ENCODE measurements at places on chromosomes 4 and X.

GRCh38 chr4:4202510-4202909, 24.2 kb downstream of the OTOP1 start:
- no peak for DNase-seq

GRCh38 chr4:144799486-144799885, 153.5 kb downstream of the HHIP start:
- DNase-seq, result no peak

- no peak for DNase-seq
These were observed 8.8 kb downstream of the SH3D19 start for GRCh38 chr4:151316645-151317044.

GRCh38 chr4:108834835-108835384, 72.1 kb upstream of the ETNPPL start:
- DNase-seq, result peak; percentile 67

GRCh38 chrX:12080265-12080664, 58.0 kb upstream of the FRMPD4 start:
- DNase-seq, result peak; percentile 30

DNA sequence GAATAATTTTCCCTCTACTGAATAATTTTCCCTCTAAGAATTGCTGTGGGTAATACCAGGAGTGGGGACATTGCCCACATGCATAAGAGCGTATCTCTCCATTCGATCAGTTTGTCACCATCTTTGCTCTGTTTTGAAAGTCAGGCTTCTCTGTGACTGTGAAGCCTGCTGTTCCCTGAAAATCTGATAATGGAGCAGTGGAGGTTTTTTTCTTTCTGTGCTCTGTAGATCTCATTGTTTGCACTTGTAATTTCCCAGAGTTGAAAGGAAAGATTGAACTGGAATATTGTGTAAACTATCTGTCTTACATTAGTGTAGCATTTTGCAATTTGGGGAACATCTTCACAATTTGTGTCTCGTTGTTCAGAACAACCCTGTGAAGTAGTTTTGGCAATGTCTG, 4.3 kb downstream of the ZXDB start:
- DNase-seq, result no peak

- peak; percentile 19 for DNase-seq
These were observed 60.9 kb upstream of the IL13RA1 start for GRCh38 chrX:118666521-118666920.

- no peak for DNase-seq
These were observed 88.4 kb downstream of the PDE5A start for GRCh38 chr4:119540249-119540648.

GRCh38 chrX:152635941-152636340, 1.8 kb upstream of the GABRQ start:
- peak; percentile 56 for DNase-seq

DNA sequence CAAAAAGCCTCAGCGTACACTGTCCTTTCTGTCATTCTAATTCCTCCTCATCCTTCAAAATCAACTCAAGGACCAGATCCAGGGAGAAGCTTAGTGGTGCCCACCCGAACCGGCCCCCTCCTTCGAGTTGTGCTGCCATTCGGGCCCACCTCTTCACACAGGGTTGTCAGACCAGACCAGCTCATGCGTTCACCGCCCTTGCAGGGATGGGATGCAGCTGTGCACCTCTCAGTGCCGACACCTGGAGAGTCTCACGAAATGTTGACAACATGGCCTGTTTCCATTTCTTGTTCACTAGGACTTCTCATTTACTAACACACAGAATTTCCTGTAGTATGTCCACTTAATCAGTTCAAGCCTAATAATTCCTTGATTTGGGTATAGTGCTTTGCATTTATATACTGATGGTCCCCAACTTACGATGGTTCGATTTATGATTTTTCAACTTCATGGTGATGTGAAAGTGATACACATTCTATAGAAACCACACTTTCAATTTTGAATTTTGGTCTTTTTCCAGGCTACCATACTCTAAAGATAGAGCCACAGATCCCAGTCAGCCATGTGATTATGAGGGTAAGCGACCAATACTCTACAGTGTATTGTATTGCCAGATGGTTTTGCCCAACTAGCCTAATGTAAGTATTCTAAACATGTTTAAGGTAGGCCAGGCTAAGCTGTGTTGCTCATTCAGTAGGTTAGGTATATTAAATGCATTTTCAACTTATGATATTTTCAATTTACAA, 23.3 kb downstream of the PKD2 start:
- no peak for DNase-seq

DNA sequence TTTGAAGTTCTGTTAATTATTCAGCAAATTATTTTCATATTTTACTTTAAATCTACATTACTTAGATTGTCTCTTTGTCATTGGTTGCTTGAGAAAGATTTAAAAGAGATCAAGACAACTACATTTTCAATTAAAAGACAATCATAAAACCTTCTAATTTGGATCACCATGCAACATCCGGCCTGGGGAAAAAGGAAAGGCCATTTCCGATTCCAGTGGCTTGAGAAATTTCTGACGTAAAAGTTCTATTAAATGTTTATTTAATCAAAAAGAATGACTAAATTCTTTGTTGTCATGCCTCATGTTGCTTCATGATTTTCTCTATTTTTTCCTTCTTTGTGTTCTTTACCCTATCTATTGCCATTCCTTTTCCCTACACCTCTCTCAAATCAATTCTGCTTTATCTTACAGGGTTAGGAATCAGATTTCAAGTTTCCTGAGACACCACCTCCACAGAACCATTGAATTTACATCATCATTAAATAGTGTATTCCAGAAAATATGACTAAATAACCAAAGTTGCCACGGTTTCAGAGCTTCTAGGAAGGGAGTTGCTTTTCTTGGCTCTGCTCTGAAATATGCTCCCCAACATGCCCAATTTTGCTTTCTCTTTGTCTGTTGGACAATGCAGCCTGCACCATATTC, 124.6 kb upstream of the ACSL4 start:
- DNase-seq, result peak; percentile 40

DNA sequence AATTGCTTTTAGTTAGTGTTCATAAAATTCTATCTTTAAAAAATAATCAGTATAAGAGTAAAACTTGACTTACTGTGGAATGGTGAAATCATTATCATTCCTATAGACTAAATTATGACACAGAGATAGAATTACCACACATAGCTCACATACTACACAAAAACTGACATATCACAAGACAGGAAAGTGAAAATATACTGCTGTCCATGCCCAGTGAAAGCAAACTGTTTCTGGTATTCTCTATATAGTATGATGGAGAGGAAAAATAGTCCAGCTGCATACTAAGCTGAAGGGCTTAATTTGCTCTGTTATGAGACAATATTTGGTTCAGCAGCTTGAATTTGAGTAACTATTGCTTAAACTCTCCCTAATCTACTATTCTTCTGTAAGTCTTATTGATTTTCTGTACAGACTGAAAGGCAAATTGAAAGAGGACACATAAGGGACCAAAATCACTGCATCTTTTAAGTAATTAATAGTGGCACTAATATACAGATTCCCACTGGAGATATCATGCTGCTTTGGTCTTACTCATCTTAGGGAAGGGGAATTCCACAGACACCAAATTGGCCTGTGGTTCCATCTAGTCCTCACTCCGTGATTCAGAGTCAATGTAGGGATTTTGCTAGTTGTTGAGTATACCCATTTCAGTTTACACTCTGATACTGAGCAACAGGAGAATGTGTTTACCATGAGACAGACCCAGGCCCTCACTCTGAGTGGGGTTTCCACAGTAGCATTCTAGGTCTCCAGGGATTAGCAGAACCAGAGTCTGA, 47.4 kb upstream of the AGA start:
- peak; percentile 29 for DNase-seq

DNA sequence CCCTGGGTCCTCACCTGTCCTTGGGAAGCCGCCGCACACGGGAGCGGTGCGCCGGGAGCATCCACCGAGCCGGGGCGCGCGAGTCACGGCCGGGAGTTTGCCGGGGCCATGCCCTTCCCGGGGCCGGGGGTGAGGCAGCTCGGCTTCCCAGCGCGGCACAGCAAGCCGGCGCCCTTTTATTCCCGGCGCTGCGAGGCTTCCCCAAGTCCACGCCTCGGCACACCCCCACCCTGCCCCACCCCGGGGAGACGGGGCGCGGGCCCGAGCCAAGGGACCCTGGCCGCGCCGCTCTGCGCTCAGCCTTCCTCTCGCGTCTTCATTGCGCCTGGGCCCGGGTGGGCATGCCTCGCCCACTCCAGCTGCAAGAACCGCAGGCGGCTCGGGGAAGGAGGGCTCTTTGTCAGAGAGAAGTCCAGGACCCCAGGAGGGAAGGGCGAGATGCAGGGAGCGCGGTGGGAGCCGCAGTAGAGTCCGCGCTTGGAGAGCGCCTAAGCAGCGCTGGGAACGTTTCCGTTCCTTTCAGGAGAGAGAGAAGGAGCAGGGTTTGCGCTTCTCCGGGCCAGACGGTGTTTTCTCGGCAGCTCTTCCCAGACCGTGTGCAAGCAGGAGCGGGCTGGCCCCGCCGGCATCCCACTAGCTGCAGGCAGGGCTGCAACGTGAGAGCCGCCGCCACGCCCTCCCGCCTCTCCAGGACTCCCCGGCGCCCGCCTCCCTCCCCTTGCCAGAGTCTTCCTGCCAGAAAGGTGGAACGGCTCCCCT, at the start of gene MXRA5:
Gene MXRA5, minus strand, starts transcription at position 152 of the 759 bp plus-strand sequence. CDS start 2,819 bp downstream, outside the sequence.
- DNase-seq, result peak; percentile 41

- DNase-seq, result peak; percentile 74
These were observed 64.9 kb downstream of the N4BP2 start for GRCh38 chr4:40121515-40121914.

GRCh38 chrX:132216806-132217202, 2.4 kb downstream of the RAP2C start:
- DNase-seq, result no peak

DNA sequence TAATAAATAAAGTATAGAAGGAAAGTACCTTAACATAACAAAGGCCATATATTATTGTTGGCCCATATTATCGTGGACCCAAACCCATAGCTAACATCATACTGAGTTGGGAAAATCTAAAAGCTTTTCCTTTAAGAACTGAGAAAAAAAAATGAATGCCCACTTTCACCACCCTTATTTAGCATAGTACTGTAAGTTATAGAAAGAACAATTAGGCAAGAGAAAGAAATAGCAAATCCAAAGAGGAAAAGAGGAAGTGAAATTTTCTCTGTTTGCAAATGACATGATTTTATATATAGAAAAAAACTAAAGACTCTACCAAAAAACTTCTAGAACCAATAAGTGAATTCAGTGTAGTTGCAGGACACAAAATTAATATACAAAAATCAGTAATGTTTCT, 1854.6 kb downstream of the PCDH7 start:
- DNase-seq, result no peak

- DNase-seq, result peak; percentile 40
These were observed 329.4 kb downstream of the HNRNPD start for GRCh38 chr4:82044141-82044993.

- DNase-seq, result no peak
These were observed 2.2 kb downstream of the AIMP1 start for GRCh38 chr4:106318511-106318910.

DNA sequence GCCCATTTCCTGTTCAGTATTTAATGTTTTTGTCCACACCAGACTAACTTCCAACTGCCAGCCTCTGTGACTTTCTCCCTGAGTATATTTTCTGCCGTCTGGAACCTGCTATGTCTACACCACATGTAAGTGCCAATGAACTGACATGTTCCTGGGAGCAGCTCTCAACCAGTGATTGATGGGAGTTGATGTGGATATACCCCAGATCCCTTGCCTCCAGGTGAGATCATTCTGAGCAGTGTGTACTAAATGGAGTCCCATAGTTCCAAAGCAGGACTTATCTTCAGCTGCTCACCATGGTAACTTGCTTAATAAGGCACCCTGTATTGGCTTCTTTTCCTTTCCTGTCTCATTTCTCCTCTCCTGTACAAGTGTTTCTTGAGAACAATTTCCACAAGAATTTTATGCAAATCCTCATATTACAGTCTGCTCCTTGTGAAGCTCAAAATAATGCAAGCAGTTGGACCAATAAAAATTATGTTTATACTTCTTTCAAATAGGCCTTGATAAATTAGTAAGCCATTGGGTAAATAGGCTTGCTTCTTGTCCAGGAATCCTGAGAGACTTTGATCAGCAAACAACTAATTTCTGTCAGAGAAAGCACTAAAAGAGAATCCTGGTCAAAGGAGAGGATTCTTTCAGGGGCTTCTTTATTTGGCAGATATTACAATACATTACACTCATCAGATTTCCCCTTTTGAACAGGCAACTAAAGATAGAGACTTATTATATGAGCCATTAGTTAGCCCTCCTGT, 911.7 kb upstream of the NDST4 start:
- DNase-seq, result no peak

GRCh38 chr4:11471046-11471441, 42.4 kb upstream of the HS3ST1 start:
- no peak for DNase-seq

DNA sequence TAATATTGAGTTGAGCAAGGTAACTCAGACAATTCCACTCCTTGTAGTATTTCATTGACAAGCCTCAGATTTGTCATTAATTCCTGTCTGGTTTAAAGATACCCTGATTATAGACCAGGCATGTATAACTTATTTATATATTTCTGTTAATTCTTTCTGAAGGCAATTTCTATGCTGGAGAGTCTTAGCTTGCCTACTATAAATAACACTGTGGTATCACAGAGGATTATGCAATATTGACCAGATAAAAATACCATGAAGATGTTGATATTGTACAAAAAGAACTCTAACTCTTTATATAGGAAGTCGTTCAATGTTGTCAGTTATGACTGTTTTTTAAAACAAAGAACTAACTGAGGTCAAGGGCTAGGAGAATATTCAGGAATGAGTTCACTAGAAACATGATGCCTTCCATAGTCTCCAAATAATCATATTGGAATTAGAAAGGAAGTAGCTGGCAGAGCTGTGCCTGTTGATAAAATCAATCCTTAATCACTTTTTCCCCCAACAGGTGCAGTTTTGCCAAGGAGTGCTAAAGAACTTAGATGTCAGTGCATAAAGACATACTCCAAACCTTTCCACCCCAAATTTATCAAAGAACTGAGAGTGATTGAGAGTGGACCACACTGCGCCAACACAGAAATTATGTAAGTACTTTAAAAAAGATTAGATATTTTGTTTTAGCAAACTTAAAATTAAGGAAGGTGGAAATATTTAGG, 821 bp downstream of the CXCL8 start:
- DNase-seq, result no peak

- DNase-seq, result no peak
These were observed 19.2 kb upstream of the GRPEL1 start for GRCh38 chr4:7087036-7087435.

DNA sequence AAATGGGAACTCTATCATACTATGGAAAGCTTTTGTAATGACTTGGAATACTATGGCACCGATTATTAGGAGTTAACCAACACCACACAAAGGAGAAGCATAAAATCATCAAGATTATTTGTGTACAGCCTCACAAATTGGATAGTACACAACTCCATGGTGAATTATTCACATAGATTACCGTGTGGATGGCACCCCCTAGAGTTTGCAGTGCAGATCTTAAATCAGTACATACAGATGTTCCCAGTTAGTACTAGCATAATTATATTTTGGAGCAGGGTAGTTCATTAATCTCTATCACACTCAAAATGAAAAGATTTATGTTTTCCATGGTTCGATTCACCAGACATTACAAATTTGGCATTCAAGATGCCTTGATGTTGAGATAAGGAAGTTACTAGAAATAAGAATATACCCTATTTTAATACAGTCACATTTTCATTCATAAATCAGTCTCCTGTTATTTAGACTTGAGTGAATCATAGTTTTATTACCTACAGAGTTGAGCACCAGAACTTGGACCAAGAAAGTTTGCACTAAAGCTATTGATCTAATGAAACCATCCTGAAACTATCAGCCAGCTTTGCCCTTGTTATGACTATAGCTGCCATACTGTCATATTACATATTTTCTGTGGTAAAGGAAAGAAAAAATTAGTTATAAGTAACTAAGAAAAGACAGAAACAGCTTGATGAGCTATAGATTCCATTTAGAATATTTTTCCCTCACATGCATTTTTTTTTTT, 531.8 kb downstream of the GLUD2 start:
- peak; percentile 23 for DNase-seq

All from fibroblast of skin of scalp (primary cell).